ENCODE measurements at places on chromosomes 6 and 20.

- no peak for DNase-seq
These were observed 43.5 kb downstream of the ZFAND3 start for GRCh38 chr6:37862992-37863391.

DNA sequence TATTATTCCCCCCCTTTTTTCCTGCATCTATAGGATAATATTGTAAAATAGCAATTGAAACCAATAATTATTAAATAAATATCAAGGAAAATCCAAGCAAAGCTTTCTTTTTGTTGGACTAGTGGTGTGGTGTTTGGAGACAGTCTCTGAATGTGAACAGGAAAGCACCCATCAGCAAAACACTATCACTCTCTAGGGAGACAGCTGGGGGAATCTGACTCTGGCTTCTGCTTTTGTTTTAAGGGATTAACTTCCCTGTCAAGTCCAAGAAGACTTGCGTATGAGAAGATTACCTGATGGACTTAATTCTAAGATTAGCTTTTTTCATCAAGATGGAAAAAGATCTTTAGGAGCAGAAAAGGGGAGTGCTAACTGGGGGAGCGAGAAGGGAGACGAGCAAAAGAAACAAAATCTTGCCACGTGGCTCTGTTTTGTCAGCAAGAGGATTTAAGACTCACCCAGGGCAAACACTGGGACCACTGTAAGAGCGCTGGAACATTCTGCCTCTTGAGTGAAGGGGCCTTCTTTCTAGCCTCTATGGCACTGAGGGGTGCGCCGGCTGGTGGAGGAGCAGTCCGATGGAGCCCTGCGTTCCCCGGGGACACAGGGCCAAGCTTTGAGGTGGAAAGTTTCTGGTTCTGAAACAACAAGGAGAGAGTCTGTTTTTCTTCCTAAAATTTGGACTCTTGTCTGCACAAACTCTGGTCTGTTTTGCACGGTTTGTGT, 570 bp downstream of the TULP4 start:
- peak; percentile 34 for DNase-seq

DNA sequence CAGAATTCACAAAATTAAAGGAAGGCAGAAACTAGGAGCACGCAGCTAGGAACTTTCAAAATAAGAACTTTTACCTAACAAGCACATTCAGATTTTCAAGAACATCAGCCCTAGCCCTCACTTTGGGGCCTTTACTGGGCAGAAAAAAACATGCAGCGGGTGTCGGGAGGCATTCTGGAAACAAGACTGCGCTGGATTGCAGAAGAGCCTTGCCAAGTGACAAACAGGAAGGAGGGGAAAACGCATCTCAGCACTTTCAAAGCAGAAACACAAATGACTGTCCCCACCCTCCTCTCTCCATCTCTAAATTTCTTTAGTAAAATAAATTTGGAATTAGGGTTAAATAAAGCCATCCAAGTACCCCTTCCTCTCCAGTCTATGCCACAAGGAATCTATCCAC, 74.6 kb upstream of the RREB1 start:
- DNase-seq, result no peak

DNA sequence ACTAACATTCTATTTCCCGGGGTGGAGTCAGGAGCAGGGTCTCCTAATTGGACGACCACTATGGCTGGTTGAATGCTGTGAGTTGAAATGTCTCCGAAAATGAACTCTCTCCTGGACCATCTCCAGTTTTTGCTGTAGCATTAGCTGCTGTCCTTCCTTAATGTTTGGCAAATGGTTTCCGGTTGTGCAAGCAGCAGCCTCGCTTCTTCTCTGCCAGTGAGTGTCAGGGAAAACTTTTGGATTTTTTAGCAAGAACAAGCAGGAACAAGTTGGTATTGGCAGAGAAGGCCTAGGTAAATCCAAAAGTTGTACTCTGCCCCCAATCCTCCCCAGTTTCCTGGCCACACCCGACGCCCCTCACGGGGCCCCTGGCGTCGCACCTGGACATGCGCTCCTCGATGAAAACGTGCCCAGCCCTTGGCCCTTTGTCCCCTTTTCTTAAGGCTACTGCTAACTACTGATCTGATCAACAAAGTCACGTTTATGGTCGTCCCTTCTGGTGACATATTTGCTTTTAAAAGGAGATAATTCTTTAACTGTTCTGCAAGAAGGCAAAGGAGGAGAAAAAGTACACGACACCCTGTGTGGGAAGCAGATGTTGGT, 103.2 kb downstream of the ARMC2 start:
- no peak for DNase-seq

- DNase-seq, result no peak
These were observed 16.7 kb upstream of the GSTA3 start for GRCh38 chr6:52925919-52926792.

- DNase-seq, result no peak
These were observed 289.6 kb upstream of the SUPT3H start for GRCh38 chr6:45667300-45667699.

DNA sequence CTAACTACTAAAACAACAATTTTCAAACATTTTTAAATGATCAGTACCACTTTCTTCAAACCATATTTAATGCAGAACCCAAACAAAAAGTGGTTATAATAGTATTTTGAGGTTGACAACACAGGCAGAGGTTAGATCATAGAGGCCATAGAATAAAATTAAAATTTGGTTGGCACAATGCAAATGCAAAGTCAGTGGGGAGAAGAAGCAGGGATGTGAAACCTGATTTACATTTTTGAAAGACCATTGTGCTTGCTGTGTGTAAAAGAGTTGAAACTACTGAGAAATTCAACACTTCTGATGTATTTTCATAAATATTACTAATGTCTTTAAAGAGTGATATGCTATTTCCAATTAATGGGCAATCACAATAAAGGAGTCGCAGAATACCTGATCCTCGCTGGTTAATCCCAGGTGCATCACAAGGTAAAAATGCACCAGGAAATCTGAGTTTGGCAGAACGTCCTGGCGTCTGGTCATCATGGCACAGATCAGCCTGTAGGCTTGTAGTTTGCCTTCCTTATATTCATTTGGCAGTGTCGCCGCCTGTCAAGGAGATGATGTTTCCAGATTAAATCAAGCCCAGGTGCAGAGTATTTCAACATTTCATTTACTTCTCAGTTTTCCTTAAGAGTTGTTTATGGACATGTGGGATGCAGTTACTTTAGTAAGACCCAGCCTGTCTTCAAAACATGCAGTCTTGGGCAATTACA, 141.2 kb downstream of the RALGAPA2 start:
- DNase-seq, result no peak

- DNase-seq, result no peak
These were observed 174.5 kb downstream of the CDC5L start for GRCh38 chr6:44561832-44562665.

GRCh38 chr6:52262620-52263344, 18.5 kb upstream of the IL17F start:
- DNase-seq, result no peak

- DNase-seq, result no peak
These were observed 16.6 kb downstream of the POM121L2 start for GRCh38 chr6:27295301-27296079.

DNA sequence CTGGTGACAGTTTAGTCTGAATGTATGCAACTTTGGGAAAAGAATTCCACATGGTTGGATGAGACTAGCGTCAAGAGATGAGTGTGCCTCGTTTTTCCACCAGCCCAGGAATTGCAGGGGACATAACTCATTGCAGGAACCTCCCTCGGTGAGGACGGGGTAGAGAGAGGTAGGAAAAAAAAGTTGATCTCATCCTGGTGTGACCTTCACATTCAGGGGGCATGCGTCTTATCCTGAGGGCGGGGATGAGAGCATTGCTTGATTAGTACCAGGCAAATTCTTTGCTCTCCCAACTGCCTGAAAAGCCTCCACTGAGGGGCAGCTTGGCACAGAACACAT, 11.8 kb downstream of the TLDC2 start:
- no peak for DNase-seq

DNA sequence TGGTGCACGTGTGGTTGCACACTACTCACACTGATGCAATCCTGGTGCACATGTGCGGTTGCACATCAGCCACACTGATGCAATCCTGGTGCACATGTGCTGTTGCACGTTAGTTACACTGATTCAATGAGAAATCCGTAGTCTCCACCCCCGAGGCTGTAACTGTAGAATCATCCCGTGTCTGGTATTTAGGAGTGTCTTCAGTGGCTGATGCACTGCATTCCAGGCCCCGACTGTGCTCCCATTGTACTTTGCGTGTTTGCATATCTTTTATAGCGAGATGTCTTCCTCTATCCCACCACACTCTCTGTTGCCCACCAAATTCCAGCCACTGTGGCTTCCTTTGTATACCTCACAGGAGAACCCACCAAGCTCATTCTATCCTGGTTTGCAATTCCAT, 87.8 kb upstream of the MTHFD1L start:
- DNase-seq, result no peak

DNA sequence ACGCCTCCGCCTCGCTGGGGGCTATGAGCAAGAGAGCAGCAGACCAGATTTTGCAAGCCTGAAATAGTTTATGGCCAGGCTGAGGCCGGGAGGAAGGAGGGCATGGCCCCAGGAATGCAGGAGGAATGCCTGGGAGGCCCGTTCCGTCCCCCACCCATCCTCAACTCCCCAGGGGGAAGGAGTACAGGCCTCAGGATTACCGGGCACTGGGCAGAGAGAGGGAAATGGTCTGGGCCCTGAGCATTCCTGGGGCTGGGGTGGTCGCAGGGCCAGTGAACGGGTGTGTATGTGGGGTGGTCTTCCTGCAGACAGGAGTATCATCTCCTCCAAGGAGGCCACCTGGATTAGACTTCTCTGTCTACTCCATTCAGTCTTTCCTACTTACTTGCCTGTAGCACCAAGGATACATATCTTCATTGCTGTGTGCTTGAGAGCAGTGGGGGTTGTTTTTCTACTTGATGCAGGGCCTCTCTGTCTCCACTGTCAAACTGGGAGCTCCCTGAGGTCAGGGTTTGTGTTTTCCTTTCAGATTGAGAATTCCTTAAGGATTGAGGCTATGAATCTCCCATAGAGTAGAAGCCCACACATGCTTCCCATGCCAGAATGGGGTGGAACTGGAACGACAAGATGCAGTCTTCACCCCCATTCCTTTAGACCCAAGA, 81.3 kb downstream of the VEGFA start:
- DNase-seq, result no peak

DNA sequence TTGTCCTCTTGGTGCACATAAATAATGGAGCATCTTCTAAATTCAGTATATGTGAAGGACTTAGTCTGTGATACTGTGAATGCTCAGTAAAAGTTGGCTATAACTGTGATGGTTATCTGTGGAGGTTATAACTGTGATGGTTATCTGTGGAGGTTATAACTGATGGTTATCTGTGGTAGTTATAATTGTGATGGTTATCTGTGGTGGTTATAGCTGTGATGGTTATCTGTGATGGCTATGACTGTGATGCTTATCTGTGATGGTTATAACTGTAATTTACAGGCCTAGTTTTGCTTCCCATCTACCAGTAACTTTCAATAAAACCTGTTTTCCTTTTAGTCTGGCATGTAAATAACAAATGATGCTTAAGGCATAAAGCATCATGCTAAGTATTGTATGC, 16.5 kb downstream of the PTK7 start:
- DNase-seq, result no peak

DNA sequence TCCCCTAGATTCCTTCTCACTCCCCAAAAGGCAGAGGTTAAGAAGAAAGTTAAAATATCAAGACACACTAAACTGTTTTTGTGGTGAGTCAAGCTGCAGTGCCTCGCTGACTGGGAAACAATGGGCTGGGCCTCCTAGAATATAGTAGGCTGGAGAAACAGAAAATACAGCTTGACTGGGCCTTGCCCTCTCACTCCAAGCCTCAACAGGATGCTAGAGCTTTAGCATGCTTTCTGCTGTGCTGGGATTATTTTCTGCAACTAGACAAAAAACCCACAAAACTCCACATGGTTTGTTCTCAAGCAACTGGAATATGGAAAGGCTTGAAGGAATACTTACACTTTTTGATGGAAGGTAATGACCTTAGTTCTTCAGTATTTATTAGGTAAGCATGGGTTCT, 27.9 kb downstream of the FOXO3 start:
- DNase-seq, result no peak

DNA sequence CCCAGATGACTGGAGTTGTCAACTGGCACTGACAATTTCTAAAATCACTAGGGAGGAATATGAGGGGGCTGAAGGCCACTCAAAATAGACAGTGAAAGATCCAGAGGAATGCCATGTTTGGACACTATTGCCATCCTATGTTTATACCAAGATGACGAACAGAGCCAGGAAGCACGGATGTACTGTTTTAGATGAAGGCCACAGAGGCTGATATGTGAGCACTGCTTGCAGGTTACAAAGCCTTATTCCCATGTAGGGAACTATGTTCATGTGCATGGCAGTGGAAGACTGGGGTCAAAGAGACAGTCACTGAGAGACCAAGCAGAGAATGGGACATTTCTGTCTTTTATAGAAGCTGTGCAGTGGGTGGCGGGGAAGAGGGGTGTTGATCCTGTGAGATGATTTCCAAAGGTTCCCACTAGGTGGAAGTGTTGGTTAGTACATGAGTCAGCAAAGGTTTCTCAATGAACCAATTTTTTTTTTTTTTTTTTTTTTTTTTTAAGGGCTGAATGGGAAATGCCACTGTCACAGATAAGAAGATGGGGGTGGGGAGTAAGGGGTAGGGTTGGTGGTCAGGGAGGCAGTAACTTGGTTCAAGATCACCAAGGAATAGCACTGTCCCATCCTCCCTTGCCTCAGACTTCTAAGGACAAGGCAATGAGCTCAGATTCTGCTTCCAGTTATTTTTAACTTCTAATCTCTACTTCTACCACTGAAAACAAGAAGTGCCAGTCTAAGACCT, 46.7 kb upstream of the MOCS1 start:
- peak; percentile 27 for DNase-seq

DNA sequence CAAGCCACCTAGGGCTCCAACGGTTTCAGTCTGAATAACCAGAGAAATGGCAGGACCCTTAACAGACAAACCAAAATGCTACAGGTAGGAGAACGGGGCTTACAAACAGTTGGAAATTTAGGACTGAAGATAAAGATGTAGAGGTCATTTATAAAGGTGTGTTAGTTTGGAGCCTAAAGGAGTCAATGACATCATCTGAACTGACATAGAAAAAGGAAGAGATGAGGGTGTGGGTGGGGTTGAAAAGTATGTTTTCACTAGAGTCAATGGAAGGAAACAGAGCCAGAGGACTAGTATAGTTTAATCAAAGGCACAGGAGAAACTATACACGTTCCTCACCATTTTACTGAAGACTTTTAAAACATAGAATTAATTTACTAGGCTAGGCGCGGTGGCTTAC, 71.0 kb upstream of the FOXO3 start:
- no peak for DNase-seq

DNA sequence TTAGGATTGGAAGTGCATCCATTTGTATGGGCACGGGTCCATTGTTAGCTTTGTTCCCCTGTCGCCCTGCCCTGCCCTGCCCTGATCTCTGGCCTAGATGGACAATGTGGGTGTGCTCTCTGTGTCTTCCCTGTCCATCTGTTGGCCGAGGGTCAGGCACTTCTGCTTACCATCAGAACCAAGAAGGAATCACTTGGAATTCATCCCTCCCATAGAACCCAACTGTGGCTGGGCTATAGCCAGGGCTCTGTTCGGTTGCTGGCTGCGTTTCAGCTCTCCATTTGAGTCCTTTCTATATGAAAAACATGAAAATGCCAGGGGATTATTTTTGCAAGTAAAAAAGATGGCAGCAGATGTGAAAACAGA, 26.6 kb upstream of the TULP4 start:
- DNase-seq, result no peak
